ENCODE measurements at places on chromosomes 5 and 9.

DNA sequence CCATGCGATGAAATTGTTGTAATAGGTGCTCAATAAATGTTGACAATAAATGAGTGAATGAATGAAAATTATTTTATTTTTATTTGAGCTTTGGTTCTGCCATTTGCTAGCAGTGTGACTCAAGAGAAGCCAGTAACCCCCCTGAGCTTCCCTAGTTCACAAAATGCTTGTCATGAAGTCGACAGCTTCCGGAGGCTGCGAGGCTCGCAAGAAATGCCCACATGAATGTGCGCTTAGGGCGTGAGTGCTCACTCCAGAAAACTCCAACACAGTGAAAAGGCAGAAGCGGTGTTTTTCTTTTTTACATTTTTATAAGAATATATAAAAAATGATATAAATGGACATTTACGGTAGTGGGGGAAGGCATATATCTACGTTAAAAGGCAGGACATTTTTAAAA lies 26.5 kb downstream of the CDKN2A start:
- no peak for DNase-seq

GRCh38 chr9:127360250-127360649 lies 36.7 kb upstream of the SLC2A8 start:
- no peak for DNase-seq

GRCh38 chr9:131214286-131214856 lies 61.9 kb downstream of the FAM78A start:
- DNase-seq, result no peak

DNA sequence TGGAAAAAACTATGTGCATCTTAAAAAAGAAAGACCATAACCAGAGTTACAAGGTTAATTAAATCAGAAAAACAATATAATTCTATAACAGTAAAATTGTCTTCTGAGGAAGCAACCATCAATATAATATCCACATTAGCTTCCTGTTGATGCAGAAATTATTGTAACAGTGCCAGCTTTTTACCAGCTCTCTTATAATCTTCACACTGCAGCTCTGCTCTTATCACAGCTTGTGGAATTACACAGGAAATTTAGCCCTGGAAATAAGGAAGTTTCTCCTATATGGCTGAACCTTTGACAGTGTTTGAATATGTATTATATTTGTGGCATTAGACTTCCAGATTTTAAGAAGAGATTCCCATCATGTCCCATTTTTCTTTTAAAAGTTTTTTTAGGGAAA lies 49.1 kb upstream of the TEK start:
- no peak for DNase-seq

DNA sequence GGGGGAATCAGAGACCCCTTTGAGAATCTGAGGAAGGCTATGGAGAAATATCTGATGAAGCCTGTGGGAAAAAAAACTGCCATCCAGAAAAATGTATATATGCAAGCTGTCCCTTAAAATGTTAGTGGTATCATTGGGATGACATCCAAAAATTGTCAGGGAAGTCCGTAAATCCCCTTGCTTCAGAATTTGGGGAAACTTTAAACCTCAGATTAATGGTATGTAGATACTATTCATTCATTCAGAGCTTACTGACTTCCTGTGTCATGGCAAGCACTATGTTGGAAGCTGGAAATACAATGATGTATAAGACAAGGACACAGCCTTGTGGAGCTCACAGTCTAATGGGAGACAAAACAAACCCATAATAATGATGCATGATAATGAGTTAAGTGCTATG lies 10.9 kb upstream of the MOB3B start:
- no peak for DNase-seq

GRCh38 chr9:7094576-7094975 lies 336.8 kb downstream of the KDM4C start:
- DNase-seq, result no peak

DNA sequence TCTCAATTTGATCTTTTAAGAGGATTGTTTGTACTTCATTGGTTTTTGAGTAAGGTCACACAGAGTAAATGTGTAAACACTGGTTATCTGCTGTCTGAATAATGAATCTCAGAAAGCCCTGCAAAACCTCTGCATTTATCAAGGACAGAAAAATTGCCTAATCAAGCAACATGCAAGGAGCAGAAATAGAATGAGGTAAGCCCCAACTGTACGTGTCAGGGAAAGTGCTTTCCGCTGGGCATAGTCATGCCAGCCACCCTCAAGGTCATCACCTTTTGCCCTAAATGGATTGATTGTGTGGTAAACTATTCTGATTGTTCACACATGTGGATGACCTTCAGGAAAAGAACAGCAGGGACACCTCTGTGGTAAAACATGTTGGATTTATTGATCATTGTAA lies 376.9 kb upstream of the KCNN2 start:
- DNase-seq, result no peak

- no peak for DNase-seq
Observed at GRCh38 chr9:137638680-137639079, 19.9 kb downstream of the EHMT1 start.

- no peak for DNase-seq
Observed at GRCh38 chr5:24474685-24475084, 170.1 kb downstream of the CDH10 start.

DNA sequence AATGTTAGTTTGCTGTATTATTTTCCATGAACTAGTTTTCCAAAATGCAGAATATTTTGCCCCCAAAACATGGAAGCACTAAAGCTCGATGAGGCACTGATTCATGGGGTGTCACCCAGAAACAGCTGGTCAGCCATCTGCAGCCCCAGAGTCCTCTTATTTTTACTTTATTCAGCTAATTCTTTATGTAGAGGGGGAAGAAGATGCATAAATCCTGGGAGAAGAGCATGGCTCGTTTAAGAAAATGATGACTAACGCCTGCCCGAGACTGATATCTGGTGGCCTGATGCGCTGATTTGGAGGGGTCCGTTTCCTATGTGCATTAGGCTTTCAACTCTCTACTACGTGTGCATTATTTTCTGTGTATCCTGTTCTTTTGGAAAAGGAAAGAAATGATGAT lies 390.3 kb upstream of the MEF2C start:
- DNase-seq, result no peak

- no peak for DNase-seq
Observed at GRCh38 chr5:76365561-76365960, 37.5 kb upstream of the IQGAP2 start.

DNA sequence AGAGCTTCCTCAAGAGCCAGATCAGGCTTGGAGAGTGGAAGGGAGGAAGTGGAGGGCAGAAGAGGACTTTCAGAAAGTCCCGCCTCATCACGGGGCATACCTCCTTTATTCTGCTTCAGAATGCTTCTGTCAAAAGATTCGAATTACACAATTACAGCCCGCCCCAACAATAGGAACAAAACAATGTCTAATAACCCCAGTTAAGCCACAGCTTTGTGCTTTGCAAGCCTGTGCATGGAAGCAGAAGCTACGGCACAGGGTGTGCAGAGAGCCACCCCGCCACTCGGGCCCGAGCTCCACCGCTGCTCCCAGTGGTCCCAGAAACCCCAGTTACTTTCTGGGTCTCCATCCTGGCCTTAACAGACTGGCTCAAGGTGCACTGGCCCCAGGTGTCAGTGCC lies 23.5 kb downstream of the HNRNPH1 start:
- DNase-seq, result no peak

DNA sequence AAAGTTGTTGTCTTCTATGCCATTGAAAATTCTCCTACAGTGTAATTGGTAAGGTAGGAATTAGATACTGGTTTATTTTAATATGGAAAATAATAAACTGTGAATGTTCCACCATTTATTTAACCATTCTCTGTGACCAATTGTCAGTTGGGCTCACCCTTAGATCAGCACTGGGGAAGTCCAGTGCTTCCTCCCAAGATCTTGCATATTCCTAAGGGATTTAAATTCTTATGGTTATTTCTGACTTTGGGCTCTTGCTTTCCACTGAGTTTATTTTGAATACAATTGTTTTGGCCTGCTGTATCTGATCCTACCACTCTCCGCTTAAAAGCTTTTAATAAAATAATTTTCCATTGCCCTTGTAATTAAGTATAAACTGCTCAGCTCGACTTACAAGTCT lies 137.4 kb downstream of the OR2K2 start:
- DNase-seq, result no peak

GRCh38 chr5:138990986-138991590 lies 116.0 kb upstream of the LRRTM2 start:
- DNase-seq, result no peak

DNA sequence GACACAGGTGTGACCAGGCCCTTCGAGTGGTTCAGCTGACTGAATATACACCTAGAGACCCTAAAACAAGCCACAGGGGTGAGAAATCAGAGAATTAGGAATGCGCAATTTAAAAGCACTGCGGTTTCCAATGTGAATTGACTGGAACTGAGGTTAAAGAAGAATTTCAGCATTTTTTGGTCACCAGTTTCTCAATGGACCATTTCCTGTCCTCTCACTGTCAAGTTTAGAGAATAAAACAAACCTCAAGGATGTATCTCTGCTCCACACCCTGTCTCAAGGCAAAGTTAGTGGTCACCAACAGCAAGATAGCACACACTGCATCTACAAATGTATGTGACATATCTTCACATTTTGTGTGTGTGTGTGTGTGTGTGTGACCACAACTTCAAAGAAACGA lies 143.8 kb upstream of the MAP3K1 start:
- DNase-seq, result no peak

GRCh38 chr9:5750569-5750968 lies 82.3 kb downstream of the ERMP1 start:
- DNase-seq, result no peak

DNA sequence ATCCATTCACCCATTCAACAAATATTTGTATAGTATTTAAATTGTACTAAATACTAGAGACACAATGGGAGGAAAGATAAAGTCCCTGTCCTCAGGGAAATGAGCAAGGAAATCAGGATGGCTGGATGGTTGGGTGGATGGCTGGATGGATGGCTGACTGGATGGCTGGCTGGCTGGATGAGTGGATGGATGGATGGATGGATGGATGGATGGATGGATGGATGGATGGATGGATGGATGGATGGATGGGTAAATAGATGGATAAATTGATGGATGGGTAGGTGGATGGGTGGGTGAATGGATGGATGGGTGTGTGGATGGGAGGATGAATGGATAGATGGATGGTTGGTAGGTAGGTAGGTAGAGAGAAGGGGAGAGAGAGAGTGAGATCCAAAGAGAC lies 41.5 kb upstream of the WWC1 start:
- DNase-seq, result no peak

DNA sequence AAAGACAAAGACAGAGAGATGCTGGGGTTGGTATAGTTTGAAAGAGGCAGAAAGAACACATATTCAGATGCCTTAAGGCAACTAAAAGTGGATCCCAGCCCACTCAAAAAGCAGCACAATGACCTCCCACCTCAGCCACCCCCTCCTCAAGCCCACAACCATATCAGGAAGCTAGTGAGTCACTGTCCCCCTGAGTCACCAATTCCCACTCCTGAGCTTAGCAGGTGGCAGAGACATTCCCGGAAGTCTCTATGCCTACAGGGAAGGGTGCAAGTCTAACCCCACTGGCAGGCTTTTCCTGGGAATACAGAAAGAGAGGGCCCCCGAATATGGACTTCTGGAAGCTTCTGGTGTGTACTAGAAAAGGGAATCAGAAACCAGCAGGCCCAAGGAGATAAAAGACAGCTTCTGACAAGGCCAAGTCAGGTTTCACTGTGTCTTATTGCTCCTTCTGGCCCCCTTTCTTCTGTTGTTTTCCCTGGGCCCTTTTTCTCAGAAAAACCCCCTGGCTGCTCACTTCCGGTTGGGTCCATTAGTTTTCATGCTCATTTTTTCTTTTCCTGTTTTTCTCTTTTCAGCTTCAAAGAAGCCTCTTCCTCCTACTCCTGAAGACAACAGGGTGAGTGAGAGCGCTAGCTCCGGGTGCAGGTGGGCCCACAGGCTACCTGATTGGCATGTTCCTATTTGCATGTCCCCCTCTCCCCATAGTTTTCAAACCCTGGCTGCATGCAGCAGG lies 36.8 kb downstream of the ITK start:
- peak; percentile 34 for DNase-seq

- DNase-seq, result no peak
Observed at GRCh38 chr5:124677374-124678351, 68.8 kb downstream of the ZNF608 start.

GRCh38 chr9:6757132-6757455 lies 679 bp upstream of the KDM4C start:
- peak; percentile 75 for DNase-seq

DNA sequence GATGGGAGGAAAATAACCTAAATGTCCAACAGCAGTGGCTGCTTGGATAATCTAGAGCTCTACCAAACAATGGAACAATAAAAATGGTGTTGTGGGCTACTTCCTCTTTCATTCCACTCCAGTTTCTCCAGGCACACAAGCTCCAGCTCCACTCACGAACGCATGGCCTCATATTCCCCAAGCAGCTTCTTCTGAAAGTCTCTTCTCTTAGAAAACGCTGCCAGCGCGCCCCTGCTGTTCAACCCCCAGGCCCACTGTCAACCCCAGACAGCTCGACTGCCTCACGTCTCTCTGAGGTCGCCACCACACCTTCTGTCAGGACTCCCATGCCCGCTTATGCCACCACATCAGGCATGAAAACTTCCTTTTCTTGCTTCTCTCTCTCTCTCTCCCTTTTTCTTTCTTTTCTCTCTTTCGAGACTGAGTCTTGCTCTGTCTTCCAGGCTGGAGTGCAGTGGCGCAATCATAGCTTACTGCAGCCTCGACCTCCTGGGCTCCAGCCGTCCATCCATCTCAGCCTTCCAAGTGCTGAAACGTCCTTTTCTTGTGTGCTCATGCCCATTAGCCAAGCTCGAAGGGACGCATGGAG lies 16.2 kb downstream of the OR2V2 start:
- no peak for DNase-seq

- no peak for DNase-seq
Observed at GRCh38 chr5:128199611-128200010, 116.0 kb downstream of the SLC12A2 start.
